ENCODE measurements at places on chromosomes 16 and 17. TPM values are rescaled to one million over a fixed set of nuclear protein-coding genes. Genes with fewer than 3 reads are reported as not detected.

The KRT36 gene
- polyA plus RNA-seq = not detected

The RAB37 gene
- polyA plus RNA-seq = 6.1 TPM

The MYL4 gene
- polyA plus RNA-seq = 0.12 TPM

The EPN3 gene
- 8.1 TPM for polyA plus RNA-seq

The DHRS11 gene
- 63.3 TPM for polyA plus RNA-seq

The WNT9B gene
- polyA plus RNA-seq = 0.21 TPM

The PRSS8 gene
- 273 TPM for polyA plus RNA-seq

The PPY gene
- 0.26 TPM for polyA plus RNA-seq

The ZNF469 gene
- 0.30 TPM for polyA plus RNA-seq

The SOX15 gene
- polyA plus RNA-seq = 26.8 TPM

The MEOX1 gene
- polyA plus RNA-seq = 0.03 TPM

The ZFP3 gene
- polyA plus RNA-seq = 0.44 TPM

The ALOX12 gene
- polyA plus RNA-seq = 1.4 TPM

The CDH16 gene
- polyA plus RNA-seq = not detected

The HASPIN gene
- polyA plus RNA-seq = 12.0 TPM
